Inflammatory macrophage treated with lipopolysaccharide for 4 hours (primary cell): ENCODE measurements at places on chromosomes 7 and 10.

DNA sequence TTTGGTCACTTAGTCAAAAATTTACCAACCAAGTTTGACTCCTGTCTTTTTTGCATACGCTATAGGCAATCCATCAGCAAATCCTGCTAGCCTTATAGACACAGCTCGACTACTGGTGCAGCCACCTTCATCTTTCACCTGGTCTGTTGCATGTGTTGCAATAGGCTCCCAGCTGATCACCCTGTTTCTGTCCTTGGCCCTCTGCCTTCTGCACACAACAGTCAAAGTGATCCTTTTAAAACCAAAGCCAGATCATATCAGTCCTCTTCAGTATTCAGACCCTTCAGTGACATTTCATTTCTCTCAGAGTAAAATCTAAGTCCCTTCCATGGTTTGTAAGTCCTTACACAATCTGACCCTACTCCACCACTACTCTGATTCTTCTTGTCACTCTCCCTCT lies 10.9 kb upstream of the CDK6 start:
- no peak for DNase-seq

GRCh38 chr10:12396093-12396492 lies 46.7 kb downstream of the CAMK1D start:
- DNase-seq = no peak

DNA sequence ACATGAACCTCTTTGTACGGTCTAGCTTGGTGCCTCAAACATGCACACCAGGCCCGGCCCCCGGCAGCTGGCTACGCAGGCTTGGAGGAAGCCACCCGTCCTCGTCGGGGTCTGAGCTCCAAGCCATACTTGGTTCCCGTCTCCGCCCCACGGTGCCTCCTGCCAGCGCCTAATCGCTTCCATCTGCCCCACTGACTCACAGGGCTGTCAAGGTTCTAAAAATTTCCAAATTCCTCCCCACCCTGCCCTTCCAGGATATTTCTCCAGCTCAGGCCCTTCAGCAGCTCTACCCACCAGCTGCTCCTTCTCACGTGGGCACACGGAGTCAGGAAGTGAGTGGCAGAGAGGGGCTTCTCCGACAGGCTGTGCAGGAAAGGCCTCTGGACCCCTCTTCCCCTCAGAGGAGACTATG lies 38.8 kb downstream of the TMEM270 start:
- DNase-seq = no peak

DNA sequence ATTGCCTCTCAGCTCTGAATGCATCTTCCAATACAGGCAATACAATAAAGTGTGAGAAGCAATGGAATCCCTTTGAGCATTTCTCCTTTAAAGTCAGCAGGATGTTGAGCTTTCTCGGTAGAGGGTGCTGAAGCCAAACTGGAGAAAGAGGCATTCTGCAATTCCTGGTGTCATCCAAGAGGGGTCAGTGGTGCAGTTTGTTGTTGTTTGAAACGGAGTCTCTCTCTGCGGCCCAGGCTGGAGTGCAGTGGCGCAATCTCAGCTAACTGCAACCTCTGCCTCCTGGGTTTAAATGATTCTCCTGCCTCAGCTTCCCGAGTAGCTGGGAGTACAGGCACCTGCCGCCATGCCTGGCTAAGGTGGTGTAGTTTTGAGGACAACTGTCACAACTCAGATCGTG lies 486.5 kb downstream of the CALN1 start:
- DNase-seq = no peak

DNA sequence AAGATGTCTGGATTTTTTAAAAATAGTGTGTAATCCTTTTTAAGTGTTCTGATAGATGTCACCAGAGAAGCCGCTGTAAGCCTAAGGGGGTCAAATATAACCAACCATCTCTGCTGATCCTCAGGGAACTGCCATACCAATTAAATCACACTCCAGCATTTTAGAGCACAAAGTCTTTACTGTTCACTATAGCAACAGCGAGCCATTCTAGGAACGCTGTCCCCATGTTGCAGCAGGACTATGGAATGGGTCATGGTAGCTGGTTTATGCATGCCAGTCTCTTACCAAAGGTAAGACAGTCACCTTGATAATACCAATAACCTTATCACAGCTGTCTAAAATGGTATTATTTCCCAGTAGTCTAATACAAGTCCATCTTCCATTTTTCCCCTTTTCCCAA lies 33.5 kb downstream of the TRIM24 start:
- DNase-seq = no peak

DNA sequence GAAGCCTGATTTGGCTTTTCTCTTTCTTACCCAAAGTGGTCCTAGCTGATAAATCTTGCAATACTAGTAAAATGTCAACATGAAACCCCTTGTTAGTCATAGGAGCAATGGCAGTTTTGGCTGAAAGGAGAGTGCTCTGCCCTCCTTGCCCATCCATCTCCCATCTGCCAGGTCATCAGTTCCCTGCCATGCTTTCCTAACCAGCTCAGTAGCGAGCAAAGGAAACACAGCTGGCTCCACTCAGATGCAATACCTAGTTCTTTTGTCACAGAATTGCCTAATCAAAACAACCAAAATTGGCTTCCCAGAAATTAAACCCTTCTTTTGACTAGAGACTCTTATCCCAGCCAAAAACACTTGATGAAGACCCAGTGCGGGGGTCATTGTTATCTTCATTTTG lies 733.0 kb downstream of the CCSER2 start:
- no peak for DNase-seq

DNA sequence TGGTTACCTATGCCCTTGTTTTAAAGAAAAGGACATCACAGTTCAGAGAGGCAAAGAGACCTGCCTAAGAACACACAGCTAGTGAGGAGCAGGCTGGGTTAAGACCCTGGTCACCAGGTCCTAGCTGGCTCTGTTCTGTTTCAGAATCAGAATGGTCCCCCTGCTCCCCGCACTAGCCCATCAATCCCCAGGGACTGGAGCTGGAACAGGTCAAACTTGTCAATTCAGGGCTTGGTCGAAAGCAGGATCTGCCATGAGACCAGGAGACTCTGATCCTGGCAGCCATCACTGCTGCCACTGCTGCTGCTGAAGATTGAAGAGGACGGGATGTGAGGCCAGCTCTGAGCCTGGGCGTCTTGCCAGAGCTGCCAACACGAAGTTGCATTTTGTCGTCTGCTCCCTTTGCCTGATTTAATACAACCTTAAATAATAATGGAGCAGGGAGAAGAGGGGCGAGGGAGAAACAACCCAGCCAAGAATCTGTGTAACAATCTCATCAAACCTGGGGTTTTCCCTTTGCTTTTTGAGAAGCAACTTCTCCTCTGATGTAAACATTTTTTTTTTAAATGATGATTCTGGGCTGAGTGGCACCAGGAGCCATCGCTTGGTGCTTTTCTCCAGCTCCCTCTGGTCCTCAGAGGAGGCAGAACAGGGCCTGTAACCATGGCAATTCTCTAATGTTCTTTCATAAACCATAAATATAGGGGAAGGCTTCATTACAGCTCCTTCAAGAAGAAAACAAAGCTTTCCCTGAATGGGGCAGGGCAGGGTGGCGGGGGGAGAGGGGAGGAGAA lies 119.0 kb upstream of the SORCS3 start:
- no peak for DNase-seq

GRCh38 chr10:3551761-3552160 lies 233.2 kb downstream of the KLF6 start:
- no peak for DNase-seq

DNA sequence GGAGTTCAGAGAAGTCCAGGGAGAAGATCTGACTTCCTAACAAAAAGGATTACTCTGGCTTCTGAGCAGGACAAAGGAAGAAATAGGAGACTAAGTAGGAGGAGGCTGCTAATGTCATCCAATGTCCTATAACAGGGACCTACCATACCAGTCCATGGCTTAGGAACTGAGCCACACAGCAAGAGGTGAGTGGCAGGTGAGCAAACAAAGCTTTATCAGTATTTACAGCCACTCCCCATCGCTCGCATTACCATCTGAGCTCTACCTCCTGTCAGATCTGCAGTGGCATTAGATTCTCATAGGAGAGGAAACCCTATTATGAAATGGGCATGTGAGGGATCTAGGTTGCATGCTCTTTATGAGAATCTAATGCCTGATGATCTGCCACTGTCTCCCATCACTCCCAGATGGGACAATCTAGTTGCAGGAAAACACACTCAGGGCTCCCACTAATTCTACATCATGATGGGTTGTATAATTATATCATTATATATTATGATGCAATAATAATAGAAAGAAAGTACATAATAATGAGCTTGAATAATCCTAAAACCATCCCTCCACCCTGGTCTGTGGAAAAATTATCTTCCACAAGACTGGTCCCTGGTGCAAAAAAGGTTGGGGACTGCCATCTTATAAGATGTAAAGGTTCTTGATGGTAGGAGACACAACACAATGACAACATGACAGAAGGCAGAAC lies 487.4 kb downstream of the PLXDC2 start:
- no peak for DNase-seq

DNA sequence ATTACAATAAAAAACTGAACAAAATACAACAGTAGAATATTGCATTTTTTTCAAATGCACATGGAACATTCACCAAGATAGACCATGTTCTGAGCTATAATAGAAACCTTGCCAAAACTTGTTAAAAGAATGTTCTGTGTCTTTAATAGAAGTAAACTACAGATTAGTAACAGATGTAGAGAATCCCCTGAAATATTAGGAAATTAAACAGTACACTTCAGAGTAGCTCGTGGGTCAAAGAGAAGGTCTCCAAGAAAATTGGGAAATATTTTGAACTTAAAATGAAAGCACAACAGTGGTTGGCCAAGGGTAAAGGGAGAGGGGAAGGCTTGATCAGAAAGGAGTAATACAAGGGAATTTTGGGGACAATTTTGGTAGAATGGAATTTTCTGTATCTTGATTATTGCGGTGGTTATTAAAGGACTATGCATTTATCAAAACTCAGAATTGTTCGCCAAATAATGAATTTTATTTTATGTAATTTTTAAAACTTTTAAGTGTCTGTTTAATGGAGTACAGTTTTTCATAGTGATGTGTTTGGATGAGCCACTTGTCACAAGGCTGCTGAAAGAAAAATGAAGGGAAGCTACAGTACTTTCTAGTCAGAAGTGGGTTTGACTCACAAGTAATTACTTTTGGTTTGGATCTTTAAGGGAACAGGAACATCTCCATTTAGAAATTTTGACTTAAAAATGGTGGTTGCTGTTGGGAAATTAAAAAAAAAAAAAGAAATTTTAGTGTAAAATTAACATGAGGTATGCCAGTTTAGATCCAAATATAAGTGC lies 10.2 kb downstream of the PLEKHA8 start:
- peak; percentile 47 for DNase-seq
